ENCODE measurements at places on chromosomes 12 and 14.

- DNase-seq = no peak
These were observed 234.7 kb upstream of the E2F7 start for GRCh38 chr12:77299910-77300669.

DNA sequence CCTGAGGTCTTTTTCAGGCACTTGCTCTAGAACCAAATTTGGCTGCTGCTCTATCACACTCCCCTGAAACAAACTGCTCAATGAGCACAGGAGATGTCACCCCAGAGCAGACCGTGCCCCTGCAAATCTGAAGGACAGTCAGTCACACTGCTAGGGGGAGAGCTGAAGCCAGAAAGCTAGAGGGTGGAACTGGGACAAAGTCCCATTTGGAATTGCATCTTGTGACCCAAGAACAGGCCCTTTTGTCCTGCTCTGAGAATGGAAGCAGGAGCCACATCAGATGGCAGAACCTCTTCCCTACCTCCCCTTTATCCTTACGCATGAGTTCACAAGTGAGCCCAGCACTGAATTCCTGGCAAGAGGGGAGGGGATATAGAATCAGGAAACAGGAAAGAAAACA is 64.7 kb downstream of the MAP3K9 start:
- DNase-seq = no peak

- peak; percentile 80 for DNase-seq
These were observed 42.5 kb upstream of the C14orf180 start for GRCh38 chr14:104536942-104537612.

DNA sequence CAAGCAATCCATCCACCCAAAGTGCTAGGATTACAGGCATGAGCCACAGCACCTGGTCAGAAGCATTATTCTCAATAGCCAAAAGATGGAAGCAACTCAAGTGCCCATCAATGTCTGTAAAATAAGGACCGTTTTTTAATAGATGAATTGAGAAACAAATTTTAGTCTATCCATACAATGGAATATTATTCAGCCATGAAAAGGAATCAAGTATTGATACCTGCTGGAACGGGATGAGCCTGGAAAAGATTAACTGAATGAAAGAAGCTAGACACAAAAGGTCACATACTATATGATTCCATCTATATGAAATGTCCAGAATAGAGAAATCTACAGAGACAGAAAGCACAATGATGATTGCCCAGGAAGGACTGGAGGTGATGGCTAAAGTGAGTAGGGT is 9.1 kb upstream of the FBXW8 start:
- DNase-seq = no peak

DNA sequence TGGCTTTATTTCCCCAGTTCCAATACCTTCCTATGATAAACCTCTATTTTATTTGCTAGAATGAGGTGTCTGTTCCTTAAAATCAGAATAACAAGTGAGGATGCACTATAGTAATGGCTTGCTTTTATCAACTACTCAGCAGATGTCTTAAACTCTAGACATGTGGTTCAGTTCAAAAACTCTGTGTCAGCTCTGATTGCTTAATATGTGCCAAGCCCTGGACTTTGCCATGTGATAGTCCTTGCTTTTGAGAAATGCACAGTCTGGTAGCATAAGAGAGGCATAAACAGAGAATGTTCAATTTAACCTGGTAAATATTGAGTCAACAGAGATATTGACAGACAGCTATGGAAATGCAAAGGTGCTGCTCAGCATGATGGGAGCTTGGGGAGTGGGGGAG is 254.8 kb downstream of the PDZRN4 start:
- DNase-seq = no peak

GRCh38 chr14:24274101-24274543 is 2.7 kb upstream of the RABGGTA start:
- no peak for DNase-seq

GRCh38 chr12:67943141-67943892 is 45.9 kb upstream of the IFNG-AS1 start:
- peak; percentile 92 for DNase-seq

- no peak for DNase-seq
These were observed 5.9 kb downstream of the SDR9C7 start for GRCh38 chr12:56928262-56928661.

- DNase-seq = no peak
These were observed 14.2 kb upstream of the GNS start for GRCh38 chr12:64773386-64773785.

GRCh38 chr14:94568186-94568585 is 6.9 kb downstream of the SERPINA4 start:
- DNase-seq = peak; percentile 0

GRCh38 chr14:52879958-52880357 is 70.9 kb downstream of the FERMT2 start:
- no peak for DNase-seq

- DNase-seq = no peak
These were observed 404.7 kb downstream of the DAD1 start for GRCh38 chr14:22184157-22184829.

DNA sequence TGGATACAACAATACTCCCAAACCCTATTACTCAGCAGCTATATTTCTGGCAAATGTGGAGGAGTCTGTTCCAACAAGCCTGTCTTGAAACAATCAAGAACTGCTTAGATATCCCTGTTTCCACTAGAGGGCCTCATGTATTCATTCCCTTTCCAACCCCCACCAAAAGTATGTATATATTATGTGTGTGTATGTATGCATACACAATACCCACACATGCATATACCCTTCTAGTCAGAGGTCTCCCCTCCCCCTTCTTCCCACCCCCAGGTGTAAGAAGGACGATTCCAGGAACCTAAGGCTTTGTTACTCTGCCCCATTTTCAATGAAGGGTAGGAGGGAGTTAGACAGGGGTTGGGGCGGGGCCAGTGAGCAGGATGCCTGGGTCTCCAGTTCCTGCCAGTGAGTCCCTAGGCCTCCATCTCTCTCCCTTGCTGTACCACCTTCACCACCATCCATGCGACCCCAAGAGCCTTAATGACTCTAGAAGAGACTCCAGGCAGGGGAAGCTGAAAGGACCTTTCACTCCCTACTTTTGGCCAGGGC is at the start of gene DGKA:
TSS of gene DGKA (plus strand) at position 392 of the 546 bp plus-strand sequence. CDS start 5,342 bp downstream, outside the sequence.
- DNase-seq = no peak

DNA sequence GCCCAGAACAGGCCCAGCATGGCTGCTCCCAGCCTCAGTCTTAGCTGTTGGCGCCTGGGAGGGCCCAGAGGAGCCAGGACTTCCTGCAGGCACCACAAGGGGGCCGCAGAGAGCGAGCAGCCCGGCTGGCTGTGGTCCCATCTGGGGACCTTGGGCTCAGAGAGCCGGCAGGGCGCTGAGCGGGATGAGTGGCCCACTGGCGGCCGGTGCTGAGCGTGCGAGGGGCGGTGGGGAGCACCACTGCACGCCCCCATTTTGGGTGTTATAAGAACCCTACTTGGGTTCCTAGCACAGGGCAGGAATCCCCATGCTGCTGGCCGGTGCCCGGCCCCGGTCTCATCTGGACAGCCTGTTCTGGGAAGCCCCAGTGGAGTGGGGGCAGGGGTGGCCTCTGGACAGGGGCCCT is 25.9 kb upstream of the CRIP2 start:
- DNase-seq = peak; percentile 73

- peak; percentile 27 for DNase-seq
These were observed 47.2 kb downstream of the MYF5 start for GRCh38 chr12:80763874-80764273.

DNA sequence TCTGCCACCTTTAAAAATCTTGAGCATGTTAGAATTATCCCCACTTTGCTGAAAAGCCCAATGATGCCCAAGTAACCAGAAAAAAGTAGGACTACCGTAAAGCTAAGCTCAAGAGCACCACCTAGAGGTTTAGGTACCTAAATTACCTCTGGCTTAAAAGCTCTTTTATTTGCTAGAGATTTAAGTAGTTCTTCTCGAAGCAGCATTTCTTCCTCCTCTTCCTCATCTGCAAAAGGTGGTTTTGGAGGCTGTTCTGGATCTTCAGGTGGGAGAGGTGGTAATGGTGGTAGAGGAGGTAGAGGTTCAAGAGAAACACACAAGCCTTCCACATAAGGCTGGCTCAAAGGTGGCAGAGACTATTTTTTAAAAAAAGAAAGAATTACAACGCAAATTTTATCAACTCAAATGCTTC is 26.9 kb downstream of the ZFC3H1 start:
- no peak for DNase-seq

GRCh38 chr14:62081951-62082350 is 319.7 kb downstream of the SNAPC1 start:
- DNase-seq = no peak

- DNase-seq = no peak
These were observed 82.6 kb upstream of the HMGA2 start for GRCh38 chr12:65741656-65742017.

- DNase-seq = no peak
These were observed 13.0 kb upstream of the MFAP5 start for GRCh38 chr12:8675591-8676036.

DNA sequence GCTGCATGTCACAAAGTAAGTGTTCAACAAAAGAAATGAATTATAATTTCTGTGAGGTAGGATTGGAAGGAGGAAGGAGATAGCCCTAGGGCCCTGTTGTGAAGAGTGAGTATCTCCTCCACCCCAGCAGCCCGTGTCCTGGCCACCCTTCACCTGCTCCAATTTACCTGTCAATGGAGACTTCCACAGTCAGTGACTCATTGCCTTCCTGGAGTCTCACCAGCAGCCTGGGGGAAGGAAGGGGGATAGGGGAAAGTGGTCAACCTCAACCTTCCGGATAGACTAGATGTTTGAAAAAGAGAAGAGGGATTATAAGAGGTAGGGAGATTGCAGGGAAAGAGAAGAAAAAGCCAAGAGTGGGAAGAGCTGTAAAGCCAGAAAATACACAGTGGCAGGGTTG is 9.2 kb downstream of the STAT2 start:
- DNase-seq = no peak

DNA sequence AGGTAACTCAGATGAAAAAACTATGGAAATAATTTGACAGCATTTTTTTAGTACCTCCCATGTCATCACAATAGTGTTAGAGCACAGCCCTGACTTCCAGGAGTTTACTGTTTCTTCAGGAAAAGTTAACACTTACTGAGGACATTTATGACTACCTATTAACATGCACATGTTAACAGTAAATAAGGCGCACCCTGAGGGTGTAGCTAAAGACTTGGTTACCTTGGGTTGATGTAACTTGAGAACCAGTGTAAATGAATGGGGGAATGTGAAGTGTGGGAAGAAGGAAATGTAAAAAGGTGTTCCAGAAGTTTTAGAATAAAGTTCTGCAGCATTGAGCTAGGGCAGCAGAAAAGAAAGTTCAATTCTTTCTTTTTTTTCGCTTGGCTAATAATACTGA is 366.2 kb downstream of the EGLN3 start:
- DNase-seq = no peak
